ENCODE measurements at places on chromosomes 4 and X.
A peak's percentile ranks its signal among the peaks of the same experiment; 100 is the strongest.

DNA sequence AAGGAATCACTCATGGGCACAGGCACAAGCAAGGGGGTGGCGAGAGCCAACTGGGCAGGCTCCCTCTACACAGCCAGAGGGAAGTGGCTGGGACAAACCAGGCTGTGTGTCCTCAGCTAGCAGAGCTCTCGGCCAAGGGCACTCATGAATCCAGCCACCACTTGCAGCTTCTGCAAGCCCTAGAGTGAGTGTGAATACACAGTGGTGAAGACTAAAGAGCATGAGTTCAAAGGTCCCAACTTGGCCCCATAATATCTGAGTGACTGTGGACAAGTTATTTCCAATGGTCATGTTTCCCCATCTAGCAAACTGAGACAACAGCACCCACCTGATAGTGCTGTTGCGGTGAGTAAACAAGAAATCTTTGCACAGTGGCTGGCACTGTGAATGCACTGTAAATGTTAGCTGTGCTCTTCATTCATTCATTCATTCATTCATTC lies 51.7 kb downstream of the ADGRG2 start:
- no peak for DNase-seq

GRCh38 chrX:18721683-18722499 lies 14.4 kb downstream of the PPEF1 start:
- no peak for DNase-seq

DNA sequence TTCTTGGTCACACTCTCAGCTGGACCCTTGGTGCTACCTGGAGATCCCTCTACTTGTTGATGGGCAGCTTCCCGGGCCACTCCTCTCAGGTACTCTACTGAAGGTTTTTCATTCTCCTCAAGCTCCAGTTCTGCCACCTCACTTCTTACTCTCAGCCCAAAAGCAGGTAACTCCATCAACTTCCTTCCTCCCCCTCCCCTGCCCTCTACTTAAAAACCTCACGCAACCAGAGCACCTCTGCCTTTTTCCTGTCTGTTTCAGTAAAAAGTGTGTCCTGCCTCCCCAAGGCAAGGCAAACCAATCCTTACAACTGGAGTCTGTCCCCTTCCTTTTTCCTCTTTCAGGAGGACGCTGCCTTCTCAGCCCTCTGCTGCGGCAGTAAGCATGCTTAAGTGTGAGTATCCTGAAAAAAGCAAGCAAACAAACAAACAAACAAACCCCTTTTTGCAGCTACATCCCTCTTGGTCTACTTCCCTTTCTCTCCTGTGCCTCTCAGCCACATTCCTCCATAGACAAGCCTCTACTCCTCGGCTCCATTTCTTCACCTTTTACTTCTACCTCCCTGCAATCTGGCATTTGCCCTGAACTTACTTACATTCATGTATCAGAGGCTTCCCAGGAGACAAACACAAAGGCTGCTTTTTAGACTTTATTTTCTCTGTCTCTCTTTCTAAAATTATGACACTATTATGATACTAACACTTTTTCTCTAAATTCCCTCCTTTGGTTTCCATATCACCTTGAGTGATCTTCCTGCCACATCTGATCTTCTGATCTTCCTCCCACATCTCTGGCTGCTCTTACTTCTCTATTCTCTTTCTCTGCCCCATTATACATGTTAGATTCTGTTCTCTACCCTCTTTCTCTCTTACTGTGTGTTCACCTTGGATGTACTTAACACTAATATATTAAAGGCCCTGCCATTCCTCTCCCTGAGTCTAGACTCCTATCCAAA lies 5.4 kb downstream of the ALPK1 start:
- no peak for DNase-seq

GRCh38 chr4:40445671-40446070 lies 110.5 kb downstream of the CHRNA9 start:
- DNase-seq = no peak

GRCh38 chr4:921830-922331 lies 10.2 kb downstream of the GAK start:
- no peak for DNase-seq

GRCh38 chrX:149837639-149838038 lies 43.3 kb upstream of the MAGEA8 start:
- DNase-seq = no peak

GRCh38 chr4:41622787-41623186 lies 84.8 kb downstream of the LIMCH1 start:
- DNase-seq = no peak

DNA sequence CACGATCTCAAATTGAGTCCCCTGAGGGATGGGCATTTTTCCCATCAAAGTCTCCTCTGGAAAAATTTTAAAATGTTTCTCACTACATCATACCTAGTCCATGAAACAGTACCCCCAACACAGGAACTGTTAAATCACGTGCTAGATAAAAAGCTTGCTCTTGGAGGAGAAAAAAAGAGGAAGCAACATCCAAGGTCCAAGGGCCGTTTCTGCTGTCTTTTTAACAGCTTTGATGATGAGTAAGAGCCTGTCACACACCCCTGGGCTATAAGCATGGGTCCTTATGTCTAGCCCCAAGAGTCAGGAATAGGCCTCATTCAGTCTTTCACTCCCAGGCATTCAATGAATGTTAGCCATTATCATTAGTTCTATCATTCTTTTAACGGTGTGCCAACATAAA lies 128.9 kb downstream of the SH3KBP1 start:
- DNase-seq = no peak

- DNase-seq = no peak
Measured at GRCh38 chr4:107977966-107978705, 11.6 kb upstream of the HADH start.

GRCh38 chr4:141352909-141353525 lies 132.3 kb downstream of the ZNF330 start:
- no peak for DNase-seq

DNA sequence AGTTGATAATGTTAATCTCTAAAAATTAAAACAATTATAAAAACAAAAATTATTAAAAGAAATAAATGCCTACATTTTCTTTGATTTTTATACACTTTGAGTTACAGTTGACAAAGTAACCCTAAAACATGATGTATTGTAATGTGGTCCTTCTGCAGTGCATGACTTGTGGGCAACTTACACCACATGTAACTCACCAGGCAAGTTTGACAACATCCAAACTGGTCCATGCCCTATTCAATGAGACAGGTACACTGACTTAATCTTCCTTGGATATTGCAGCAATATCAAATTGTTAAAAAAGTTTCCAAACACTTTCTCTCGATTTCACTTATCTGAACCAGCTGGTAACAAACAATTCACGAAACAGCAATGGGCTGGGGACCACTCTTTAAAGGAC lies 81.5 kb downstream of the FTHL17 start:
- no peak for DNase-seq

- no peak for DNase-seq
Measured at GRCh38 chrX:54452920-54453319, 12.7 kb downstream of the TSR2 start.

DNA sequence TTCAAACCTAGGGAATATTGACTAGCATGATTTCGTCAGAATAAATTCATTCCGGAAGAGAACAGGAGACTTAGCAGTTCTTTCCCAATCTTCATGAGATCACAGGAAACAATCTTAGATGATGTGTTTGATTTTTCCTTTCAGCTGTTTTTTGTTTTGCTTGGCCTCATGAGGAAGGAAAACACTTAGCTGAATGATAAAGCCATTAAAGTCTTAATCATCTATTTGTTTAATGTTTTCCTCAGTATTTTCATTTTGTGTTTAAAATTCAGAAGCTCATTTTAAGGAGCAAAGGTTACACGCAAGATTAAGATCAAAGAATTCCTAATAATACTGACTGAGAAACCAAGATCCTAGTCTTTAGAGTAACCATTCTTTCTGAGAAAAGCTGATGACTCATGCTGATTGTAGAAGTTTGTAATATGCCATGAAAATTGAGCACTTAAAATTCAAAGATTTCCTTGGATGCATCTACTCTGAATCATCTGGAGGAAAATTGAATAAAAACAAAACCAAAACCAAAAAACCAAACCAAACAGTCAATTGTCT lies 15.4 kb upstream of the TBC1D19 start:
- DNase-seq = no peak

DNA sequence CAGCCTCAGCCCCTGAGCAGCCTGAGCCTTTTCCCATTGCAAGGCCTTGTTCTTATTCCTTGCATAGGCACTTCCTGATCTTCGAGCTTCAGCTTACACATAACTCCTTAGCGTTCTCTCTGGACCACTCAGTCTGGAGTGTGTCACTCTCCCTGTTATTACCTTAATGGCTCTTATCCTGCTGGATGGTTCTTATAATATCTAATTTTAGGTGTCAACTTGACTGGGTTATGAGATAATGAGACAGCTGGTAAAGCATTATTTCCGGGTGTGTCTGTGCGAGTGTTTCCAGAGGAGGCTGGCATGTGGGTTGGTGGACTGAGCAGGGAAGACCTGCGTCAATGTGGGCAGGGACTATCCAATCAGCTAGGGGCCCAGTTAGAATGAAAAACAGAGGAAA lies 75.7 kb downstream of the HAUS3 start:
- DNase-seq = no peak

- DNase-seq = no peak
Measured at GRCh38 chrX:2696698-2697215, 5.7 kb downstream of the CD99 start.

- DNase-seq = no peak
Measured at GRCh38 chrX:77160301-77160700, 286.9 kb upstream of the FGF16 start.

DNA sequence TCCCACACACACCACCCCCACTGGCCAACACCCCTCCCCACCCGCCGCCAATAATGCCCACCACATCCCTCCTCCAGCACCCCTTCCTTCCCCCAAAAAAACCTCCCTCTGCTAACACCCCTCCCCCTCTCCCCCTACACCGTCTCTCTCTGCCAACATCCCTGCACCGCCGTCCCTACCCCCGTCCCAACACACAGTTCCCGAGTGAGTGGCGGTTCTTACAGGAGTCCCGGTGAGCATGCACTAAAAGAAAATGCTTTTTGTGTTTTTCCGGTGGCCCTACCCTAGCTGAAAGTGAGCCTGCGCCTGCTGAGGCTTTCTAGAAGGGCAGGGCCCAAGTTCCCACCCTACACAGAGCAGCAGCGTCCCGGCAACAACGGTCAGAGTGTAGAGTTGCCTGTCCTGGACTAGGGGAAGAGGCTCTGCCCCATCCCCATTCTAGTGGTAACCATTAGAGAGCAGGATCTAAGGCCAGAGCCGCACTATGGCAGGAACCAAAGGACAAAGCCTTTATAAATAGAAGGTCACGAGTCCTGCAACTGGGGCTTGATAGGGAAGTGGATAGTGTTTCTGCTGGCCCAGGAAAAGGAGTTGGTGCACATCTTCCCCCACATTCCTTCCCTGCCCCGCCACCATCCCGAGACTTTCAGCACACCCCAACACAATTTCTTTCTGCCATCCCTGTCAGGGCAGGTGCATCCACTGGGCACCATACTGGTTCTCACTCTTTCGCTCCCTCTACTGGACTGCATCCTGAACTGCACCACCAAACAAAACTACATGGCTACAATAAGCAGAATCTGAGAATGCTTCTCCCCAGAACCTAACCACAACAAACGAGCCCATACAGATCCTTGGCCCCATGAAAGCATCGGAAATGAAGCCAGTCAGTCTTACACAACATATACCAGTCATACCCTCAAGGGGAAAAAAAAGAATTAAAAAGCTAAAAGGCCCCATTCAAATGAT lies 78.1 kb upstream of the PAGE3 start:
- DNase-seq = peak; percentile 12

DNA sequence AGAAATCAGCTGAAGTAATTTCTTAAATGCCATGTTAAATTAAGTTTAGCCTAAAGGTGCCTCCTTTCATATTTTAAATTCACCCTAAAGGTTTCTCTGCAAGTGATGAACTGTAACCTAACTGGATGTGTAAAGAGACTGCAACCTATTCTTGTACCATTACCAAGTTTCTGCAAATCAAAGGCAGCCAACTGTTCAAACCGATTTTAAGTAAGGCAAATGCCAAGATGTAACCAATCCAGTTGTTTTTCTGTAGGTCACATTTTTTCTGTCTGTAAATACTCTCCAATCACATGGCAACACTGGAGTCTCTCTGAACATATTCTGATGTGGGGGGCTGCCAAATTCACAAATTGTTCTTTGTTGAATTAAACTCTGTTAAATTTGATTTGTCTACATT lies 42.4 kb upstream of the FGF2 start:
- DNase-seq = no peak

DNA sequence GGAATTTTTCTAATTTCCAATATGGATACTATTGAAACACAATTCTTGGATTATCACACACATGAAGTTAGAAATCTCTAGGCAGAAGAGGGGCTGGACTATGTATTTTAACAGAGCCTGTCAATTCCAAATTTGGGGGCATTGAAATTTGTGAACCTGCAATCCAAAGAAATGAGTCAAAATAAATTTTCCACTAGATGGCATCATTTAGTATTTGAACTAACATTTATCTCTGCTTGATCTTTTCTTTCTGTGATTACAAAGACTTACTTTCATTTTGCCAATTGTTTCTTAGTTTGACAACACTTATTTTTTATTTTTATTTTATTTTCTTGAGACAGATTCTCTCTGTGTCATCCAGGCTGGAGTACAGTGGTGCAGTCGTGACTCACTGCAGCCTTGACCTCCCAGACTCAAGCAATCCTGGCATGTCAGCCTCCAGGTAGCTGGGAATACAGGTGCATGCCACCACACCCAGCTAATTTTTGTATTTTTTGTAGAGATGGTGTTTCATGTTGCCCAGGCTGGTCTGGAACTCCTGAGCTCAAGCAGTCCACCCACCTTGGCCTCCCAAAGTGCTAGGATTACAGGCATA lies 2.7 kb upstream of the PYURF start:
- no peak for DNase-seq

DNA sequence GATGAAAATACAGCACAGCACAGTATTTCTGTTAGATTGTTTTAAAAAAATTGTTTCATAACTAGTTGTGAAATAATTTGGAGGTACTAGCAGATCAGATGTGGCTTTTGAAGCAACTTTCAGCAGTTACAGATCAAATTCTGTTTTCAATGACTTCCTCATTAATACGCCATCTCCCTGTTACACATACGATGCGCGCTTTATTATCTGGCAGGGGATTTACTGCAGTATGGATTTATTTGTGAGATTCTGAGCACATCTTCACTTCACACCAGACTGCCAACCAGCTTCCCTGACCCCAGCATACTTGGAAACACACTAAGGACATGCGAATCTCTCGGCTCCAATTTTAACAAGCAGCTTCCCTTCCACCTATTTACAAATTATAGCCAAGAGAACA lies 235.5 kb upstream of the DIAPH2 start:
- DNase-seq = no peak

DNA sequence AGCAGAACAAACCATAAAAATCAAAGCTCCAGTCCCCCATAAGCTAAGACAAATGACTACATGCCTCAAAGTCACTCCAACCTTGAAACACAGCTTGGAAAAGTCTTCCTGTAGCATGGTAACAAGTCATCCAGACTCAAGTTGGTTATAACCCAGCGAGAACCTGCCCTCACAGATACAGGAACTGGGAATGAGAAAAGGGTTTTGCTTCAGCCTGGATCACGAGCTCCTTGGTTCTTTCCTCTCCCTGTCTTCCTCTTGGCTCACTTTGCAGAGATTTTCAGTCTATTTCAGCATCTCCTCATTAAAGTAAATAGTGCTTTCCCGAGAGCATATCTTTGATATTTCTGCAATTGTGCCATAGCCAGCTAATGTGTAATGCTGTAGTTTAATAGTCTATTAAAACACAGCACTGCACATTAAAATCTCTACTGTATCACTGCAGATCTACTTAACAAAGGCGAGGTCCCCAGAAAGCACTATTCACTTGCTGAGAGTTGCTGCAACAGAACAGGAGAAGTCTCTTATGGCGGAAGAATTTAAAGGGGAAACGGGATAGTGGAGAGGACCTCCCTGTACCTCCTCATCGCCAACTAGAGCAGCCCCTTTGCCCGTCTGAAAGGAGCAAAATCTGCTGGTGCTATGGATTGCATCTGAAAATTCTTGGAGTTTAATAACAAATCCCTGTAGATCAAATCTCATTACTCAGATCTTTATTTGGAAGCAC lies 249.3 kb upstream of the GATB start:
- DNase-seq = no peak
